Muscle of arm (tissue), 14 donors: ENCODE measurements at places on chromosomes 12 and 14.

DNA sequence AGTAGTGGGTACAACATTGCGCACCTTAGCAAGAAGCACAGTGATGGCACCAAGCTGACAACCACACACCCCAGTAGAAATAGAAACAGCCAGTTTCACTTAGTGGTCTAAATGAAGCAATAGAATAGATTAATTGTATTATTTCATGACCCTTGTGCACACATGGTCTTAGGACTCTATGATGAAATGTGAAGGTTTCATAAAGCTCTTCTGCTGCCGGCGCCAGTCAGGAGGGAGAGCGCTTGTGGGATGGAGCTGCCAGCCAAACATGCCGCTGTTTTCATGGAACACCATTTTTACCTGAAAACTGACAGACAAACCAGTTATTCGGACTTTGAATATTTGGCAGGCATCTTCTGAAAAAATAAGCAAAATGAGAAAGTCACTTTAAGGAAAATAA lies 100.0 kb downstream of the PPP2R5C start:
- DNase-seq, result no peak

DNA sequence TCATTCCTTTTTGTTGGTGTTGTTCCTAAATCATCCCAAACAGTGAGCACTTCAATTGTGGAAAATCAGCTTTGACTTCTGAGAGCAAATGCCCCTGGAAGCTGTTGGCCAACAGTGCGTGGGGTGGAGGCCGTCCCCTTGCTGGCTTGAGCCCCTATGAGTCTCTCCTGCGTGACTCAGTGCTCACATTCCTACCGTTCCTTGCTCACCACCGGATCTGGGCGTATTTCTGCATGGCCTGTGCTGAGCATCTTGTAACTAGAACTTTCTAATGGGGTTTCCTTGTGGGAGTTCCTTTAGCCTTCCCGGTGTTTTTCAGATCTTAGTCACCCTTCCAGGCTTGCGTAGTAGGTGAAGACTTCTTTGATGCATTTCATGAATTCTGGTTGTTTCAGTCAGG lies 14.7 kb downstream of the SERPINA1 start:
- no peak for DNase-seq

DNA sequence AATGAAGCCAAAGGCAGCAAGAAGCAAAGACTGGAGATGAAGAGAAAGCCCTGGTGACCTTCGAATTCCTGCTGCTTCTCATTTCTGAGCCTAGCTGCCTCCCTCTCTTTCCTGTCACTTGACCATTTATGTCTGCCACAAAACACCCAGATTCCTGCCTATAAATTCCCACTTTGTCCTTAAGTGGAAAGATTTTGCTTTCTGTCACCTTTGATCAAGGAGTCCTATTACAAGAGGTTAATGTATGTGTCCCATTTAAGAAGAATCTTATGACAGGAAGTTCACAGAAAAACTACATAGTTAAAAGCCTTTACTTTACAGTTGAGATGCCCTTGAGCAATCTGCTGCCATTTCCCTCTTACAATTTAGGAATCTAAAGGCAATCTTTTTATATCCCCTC lies 155.7 kb downstream of the GALC start:
- DNase-seq, result no peak

DNA sequence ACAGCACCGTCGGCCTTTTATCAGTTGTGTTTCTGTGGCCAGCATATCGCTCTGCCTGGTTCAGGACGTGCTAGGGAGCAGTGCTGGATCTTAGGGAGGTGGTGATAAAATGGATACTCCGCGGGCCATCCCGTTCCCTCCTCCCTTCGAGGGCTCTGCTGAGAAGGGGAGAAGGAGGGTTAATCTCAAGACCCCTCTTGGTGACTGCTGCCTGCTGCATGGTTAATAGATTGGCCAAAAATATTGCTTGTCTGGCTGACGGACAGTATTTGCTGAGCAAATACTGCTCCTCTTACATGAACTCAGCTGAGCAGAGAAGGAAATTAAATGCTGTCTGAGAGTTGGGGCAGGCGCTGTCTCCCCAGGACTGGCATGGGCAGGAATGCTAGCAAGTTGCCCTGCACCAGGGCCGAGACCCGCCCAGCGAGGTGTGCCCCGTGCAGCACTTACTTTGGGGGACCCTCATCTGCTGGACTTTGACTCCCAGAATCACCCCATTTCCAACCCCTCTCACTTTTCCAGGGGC lies 1.2 kb downstream of the FBRSL1 start:
- DNase-seq, result no peak

DNA sequence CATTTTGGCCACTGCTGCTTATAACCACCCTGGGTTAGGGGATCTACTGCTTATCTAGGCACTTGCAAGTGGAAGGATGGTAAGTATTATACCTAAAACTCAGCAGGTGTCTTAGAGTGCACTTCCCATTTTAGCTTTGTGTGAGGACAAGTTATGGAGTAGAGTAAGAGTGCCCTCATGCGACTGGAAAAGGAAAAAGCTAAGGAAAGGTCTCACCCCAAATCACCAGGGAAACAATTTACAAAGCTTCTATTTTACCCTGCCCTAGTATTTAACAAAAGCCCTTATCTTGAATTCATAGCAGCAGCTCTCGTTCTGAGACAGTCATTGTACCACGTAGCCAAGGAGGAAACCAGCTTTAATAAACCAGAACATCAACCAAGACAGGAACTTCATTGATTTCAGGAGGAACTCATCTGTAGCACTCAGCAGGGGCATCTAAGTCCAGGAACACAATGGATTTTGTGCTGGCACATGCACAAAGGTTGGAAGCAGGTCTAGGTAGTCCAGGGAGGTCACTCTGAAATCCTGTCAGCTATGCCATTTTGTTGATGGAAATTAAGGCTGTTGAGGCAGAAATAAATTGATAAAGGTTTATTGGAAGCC lies 2.9 kb downstream of the RDH12 start:
- peak; percentile 43 for DNase-seq

GRCh38 chr14:35576260-35576659 lies 42.3 kb downstream of the INSM2 start:
- no peak for DNase-seq

GRCh38 chr14:89088530-89088929 lies 264.1 kb downstream of the TTC8 start:
- peak; percentile 65 for DNase-seq

GRCh38 chr12:27428466-27428865 lies 18.1 kb upstream of the SMCO2 start:
- DNase-seq, result no peak

GRCh38 chr14:87840906-87841305 lies 152.1 kb downstream of the GALC start:
- no peak for DNase-seq

DNA sequence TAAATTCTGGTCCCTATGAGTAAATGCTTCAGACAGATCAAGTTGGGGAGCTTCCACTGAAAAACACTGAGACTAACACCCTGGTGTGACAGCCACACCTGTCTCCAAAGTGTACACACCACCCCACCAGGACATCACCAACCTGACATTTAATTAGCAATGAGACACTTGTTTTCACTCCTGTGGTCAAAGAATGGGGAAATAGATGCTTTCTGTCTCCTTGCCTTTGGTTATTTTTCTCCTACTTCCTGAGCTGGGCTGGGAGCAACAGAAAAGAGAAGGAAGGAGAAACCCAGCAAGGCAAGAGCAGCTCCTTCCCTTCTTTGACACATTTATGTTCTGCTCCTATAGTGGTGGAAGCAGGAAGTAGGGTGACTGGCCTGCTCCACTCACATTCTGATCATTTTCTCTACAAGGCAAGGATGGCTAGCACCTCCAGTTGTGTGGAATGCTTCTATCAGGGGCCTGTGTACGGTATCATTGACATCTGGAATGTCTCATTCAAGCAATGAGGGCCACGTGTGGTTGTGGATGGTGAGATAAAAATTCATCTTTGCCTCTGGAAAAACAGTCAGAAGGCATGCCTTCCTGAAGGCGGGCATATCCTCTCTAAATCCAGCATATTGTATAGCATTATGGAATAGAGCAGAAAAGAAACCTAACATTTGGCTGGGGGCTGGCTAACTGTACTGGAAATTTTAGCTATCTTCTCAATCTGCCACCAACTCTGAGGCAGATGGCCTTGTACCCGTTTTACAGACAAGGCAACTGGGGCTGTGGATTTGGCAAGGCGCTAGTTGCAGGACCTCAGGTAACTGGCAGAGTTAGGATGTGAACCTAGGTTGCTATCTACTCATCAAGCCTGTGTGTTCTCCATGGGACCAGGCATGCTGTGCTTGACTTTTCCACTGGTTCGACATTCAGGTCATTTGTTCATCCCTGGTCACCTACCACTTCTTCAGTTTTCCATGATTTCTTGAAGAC lies 24.8 kb upstream of the LGALS3 start:
- DNase-seq, result no peak

- no peak for DNase-seq
Observed at GRCh38 chr12:94699801-94700200, 49.4 kb upstream of the TMCC3 start.

DNA sequence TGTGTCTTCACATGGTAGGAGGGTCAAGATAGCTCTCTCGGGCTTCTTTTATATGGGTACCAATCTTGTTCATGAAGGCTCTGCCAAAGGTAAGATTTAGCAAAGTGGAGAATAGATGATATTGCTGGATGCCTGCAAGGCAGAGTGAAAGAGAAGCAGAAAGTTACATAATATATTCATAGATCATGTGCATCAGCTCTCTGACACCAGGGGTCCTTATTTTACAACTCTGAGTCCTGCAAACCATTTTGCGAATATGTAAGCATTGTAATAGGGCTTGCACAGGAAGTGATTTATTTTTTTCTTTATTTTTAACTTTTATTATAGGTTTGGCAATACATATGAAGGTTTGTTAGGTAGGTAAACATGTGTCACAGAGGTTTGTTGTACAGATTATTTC lies 31.8 kb downstream of the CRADD start:
- no peak for DNase-seq

- peak; percentile 72 for DNase-seq
Observed at GRCh38 chr12:110373025-110373424, 30.5 kb downstream of the ANAPC7 start.

DNA sequence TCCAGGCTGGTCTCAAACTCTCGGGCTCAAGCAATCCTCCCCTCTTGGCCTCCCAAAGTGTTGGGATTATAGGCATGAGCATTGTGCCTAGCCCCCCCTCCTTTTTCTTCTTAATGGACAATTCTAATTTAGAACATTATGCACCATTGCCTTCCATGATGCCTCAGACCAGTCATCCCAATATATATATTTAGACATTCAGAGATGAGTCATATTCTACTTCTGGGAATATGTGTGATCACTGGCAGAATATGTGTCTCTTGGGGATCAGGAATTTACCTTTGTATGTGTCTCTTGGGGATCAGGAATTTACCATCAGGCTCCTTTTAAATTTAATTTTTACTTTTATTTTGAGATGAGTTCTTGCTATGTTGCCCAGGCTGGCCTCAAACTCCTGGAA lies 7.5 kb upstream of the CCDC177 start:
- DNase-seq, result no peak

GRCh38 chr14:76812093-76812421 lies 625 bp downstream of the ANGEL1 start:
- DNase-seq, result no peak

DNA sequence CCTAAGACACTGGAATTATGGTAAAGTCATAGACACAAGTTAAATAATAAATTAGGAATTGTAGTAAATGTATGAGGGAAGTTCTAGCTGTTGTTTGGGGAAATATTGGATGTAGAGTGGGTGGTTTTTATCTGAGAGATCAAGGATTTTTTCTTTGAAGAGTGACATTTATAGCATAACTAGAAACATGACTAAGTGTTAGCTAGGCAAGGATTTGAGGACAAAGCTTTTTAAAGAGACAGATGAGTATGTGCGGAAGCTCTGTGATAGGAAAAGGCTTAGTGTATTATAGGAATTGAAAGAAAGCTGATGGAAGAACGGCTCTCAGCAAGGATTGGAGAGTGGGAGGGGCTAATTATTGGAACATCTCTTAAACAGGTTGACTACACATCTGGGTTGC lies 24.5 kb downstream of the PDZRN4 start:
- no peak for DNase-seq

DNA sequence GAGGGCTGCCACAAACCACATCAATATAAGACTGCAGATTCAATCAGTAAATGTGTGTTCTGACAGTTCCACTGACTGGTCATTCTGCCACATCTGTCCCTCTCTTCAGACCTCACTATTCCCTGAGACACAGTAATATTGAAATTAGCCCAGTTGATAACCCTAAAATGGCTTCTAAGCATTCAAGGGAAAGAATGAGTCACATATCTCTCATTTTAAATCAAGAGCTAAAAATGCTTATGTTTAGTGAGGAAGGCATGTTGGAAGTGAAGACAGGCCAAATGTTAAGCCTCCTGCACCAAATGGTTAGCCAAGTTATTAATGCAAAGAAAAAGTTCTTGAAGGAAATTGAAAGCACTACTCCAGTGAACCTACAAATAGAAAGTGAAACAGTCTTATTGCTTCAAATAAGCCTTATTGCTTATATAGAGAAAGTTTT lies 24.5 kb upstream of the KIF21A start:
- DNase-seq, result no peak

DNA sequence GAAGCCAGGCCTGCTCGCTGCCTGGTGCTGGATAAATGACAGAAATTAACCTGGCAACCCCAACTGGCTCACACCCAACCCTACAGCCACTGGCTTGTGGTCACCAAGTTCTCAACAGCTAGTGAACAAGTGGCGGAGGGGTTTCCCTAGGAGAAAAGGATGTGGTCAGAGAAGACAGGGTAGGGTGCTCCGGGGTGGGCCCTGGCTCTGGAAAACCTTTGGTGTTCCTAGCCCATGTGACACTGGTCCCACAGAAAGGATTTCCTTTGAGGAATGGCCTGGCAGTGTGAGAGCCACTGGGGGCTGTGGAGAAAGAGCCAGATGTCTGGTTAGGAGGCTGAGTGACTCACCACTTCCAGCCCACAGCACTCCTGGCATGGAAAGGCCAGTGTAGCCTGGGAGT lies 8.7 kb downstream of the SYNE3 start:
- no peak for DNase-seq

GRCh38 chr14:32230181-32230580 lies 27.1 kb upstream of the RNU6-8 start:
- no peak for DNase-seq
